ENCODE measurements at places on chromosomes 16 and 17.

DNA sequence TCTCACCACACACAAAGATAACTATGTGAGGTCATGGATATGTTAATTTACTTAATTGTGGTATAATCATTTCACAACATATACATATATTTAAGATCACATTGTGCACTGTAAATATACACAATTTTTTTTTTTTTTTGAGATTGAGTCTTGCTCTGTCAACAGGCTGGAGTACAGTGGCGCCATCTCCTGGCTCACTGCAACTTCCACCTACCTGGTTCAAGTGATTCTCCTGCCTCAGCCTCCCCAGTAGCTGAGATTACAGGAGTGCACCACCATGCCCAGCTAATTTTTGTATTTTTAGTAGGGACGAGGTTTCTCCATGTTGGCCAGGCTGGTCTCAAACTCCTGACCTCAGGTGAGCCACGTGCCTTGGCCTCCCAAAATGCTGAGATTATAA is 11.5 kb upstream of the PRSS54 start:
- no peak for DNase-seq

DNA sequence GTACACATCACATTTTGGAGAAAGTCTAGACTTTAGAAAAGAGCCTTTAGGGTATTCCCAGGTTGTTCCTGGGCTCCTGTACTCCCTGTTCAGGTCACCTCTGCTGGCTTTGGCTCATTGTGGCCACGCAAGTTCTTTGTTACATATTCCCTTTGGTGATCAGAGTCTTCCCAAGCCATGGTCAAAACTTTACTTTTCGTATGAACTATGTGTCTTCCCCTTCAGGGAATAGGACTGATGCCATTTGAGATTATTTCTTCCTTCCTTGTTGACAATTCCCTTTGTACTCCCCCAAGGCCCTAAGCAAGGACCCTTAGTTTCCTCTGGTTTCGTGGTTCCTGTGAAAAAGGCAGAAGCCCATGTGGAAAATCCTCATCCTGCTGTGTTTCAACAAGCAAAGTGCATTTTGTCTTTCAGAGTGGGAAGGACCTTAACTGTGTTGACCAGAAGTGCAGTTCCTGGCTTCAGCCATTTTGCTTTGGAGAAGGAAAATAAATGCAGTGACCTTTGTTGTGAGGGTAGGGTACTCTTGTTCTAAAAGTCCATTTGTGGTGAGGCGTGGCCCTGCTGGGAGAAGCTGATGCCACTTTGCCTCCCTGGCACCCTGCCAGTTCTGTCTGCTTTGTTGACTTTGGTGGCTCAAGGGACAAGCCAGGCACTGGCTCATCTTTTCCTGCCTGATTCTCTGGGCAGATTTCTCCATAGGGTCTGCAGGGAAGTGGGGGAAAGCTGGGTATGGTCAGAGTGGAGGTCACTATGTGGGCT is 55.1 kb downstream of the ZNRF1 start:
- DNase-seq: no peak

GRCh38 chr17:55263569-55264277 is 1.0 kb upstream of the HLF start:
- DNase-seq: no peak

DNA sequence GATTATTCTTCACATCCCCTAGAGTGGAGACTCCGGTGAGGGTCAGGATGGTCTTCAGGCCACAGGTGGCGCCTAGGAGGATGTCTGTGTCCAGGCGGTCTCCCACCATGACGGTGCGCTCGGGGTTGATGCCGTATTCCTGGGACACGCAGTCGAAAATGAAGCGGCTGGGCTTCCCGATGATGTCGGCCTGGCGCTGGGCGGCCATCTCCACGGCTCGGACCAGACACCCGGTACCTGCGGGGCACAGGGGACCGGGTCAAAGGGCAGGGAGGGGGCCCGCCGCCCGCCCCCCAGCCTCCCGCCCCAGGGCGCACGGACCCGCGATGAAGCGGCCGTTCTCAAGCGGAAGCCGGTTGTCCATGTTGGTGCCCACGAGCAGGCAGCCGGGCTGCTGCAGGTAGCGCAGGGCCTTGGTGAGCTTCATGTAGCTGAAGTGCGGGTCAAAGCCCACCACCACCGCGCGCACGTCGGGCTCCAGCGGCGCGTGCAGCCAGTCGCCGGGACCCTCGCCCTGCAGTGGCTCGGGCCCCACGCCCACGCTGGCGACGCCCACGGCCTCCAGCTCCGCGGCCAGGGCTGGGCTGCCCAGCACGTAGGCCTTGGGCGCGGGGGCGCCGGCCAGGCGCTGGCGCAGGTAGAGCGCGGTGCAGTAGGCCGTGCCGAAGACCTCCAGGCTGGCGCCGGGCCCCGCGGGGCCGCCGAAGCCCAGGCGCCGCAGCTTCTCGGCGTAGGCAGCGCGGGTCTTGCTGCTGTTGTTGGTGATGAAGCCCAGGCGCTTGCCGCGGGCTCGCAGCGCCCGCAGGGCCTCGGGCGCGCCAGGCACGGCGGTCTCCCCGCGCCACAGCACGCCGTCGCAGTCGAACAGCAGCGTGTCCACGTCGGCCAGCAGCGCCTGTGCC is 572 bp downstream of the PGP start:
- DNase-seq: no peak

GRCh38 chr16:30095166-30096078 is 591 bp downstream of the YPEL3 start:
- no peak for DNase-seq

GRCh38 chr17:22409160-22409751 is 716.9 kb downstream of the KCNJ18 start:
- no peak for DNase-seq

DNA sequence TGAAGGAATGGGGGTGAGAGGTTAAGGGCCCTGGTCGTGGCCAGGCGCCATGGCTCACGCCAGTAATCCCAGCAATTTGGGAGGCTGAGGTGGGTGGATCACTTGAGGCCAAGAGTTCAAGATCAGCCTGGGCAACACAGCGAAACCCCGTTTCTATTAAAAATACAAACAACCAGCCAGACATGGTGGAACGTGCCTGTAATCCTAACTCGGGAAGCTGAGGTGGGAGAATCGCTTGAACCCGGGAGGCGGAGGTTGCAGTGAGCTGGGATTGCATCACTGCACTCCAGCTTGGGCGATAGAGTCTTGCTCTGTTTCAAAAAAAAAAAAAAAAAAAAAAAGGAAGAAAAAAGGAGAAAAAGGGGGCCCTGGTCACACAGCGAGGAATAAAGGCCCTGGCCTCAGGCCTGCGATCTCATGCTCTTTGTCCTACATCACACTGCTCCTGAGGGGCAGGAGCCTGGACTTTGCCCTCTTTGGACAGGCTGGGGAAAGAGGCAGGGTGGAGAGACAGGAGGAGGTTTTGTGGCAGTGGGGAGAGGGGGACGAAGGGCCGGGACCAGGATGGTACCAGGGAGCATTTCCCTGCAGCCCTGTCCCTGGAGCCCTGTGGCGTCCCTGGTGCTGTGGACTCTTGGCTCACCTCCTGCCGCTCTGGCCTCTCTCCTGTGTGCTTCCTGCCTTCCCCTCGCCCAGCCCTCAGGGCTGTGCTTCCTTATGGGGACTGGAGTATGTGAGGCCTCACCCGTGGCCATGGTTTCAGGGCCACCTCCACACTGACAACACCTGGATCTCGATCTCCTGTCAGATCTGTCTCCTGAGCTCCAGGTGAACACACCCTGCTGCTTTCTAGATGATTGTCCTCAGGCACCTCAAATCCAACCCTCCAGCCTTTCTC is 19.7 kb upstream of the SLC25A19 start:
- no peak for DNase-seq

- no peak for DNase-seq
These were observed 90.2 kb downstream of the MARCHF10 start for GRCh38 chr17:62717889-62718288.

Data from GM03348 (cell line).